ENCODE measurements at places on chromosomes 11 and 22.

GRCh38 chr22:44112191-44112590, 68.5 kb upstream of the PARVG start:
- DNase-seq = no peak

DNA sequence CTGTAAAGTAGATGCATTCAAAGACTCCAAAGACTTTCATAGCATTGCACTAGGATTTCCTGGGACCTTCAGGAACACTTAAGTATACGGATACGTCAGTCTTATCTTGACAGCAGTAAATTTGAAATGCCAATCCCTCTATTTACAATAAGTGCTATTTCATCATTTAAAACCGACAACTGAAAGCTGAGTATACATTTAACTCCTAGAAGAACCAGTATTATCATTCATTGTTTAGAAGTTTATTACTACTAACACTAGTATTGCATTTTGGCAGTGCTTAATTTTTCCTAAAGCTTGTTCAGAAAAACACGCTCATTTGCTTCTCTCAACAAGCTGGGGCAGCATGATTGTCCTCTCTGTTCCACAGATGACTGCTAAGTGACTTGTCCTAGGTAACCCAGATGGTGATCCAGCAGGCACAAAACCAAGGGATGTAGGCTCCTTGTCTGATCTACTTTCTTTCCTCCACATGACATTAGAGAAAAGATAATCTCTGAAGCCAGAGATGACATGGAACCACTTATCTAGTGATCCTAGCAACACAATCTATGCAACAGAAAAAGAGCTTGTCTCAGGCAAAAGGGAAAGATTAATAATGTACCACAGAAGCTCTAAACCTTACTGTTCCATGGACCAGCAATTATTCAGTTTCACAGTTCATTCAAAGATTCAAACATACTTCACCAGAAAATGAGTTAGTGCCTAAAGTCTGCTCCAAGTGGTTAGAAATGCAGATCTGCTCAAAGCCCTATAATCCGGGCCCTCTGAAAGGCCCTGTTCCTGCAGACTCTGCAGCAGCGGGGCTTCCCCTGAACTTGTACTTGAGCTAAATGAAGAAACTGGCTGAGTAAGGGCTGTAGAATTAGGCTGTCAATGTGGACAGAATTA, 5.2 kb downstream of the MAML2 start:
- no peak for DNase-seq

- no peak for DNase-seq
Observed at GRCh38 chr11:103881584-103881983, 154.9 kb upstream of the DDI1 start.

DNA sequence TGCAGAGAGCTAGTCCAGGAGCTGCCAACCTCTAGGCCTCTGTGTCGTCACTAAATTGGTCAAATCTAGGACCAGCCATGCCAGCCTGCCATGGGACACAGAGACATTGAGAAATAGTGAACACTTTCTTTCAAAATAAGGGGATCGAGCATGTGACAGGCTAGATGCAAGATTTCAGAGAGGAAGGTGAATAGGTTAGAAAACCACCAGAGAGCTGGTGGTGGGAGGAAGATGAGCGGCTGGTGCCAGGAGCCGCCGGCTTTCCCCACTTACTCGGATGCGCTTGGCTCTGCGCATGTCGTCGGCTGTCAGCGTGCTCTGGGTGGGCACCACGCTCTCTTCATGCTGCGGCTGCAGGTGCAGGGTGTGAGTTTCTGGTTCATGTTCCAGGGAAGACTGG, 35.4 kb upstream of the NFRKB start:
- DNase-seq = no peak

DNA sequence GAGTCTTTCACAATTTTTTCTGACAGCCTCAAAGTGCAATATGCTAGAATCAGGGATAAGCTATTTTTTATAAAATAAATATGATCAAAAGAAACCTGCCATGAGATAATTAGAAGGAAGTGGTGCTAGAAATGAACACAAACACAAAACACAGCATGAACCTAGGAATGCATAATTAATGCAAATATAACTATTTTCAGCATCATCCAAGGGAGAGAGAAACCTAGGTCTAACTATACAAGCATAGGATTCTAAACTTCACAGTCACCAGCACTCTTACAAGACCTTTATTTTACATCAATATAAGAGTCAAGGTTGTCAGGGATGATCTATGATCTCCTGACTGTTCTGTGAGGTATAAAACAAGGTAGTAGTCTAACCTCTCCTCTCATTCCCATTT, 29.2 kb downstream of the TTC28 start:
- no peak for DNase-seq

- DNase-seq = no peak
Observed at GRCh38 chr11:123356539-123356938, 73.5 kb upstream of the GRAMD1B start.

DNA sequence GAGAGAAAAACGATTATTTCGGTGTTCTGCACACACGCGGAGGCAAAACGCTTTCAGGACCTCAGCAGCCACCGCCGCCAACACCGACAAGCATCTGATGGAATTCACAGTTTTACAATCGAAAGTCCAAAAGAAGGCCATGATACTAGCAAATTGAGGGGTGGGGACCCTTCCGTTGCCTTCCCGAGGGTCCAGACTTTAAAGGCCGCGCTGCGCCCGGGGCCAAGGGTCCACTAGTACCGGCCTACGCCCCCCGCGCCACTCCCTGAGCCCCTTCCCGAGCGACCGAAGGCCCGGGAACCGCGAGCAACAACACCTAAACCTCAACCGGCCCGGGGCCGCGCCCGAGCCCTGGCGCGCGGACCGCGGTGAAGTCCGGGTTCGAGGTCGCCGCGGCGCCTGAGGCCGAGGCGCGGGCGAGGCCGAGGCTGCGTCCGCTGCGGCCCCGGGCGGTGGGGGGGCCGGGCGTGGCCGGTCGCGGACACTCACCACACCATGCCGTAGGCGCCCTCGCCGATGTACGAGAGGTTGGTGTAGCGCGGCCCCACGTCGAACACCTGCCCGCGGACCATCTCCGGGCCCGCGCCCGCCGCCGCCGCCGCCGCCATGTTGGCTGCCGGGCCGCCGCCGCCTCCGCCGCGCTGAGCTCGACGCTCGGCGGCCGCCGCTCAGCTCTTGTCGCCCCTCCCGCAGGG, 465 bp downstream of the MAPK1 start:
- DNase-seq = no peak

GRCh38 chr11:82724026-82724425, 9.6 kb downstream of the FAM181B start:
- DNase-seq = no peak

DNA sequence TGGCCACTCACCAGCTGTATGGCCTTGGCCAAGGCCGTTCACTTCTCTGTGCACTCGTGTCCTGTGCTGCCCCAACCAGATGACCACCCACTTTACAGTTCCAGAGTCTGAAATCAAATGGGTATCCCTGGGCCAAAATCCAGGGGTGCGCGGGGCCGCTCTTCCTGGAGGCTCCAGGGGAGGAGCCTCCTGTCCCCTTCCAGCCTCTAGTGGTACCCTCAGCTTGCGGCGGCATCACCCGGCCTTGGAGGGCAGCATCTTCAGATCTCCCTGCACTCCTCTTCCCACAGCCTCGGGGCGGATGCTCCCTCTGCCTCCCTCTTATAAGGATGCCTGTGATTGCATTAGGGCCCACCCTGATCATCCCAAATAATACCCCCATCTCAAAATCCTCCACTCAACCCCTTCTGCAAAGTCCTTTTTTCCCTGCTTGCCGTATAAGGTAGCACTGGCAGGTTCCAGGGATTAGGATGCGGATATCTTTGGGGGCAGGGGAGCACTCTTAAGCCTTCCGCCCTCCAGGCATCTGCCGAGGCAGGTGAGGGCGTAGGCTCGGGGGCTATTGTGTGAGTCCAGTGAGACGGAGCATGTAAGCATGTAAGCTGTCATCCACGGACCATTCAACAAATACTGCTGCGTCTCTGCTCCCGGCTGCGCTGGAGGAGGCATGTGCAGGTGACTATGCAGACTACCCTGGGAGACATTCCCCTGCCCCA, 24.4 kb upstream of the SHISAL1 start:
- no peak for DNase-seq

DNA sequence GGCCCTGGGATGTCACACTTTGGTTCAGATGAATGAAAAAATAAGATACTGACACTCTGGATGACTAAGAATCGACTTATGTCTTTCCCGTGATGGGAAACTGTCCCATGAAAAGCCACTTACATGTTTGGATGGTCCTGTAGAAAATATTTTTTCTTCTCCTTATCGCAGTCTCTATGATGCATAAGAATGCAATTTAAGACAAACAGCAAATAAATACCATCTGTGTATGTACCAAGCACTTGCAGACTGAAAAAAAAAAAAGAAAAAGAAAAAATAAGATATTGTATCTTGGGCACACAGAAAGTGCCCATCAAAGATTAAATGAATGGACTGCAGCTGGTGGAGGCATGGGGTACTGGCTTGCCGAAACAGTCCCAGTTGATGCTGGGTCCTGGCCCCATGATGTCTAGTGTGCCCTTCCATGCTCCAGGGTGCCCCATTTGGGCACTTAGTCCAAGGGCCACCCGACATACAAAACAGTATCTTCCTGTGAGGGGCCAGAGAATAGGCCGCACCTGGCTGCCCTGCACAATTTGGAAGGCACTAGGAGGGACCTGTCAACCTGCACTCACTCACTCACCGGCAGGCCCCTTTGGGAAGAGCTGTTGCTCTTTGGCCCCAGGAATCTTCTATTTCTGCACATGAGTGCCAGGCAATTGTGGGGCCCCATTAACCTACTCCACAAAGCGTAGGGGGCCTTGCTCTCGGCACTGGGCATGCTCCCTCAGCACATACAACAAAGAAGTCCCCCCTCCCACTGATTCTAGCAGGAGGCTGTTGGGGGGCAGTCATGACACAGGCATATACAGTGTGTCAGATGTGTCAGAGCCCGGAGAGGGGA, 2.5 kb upstream of the ZBED4 start:
- no peak for DNase-seq

DNA sequence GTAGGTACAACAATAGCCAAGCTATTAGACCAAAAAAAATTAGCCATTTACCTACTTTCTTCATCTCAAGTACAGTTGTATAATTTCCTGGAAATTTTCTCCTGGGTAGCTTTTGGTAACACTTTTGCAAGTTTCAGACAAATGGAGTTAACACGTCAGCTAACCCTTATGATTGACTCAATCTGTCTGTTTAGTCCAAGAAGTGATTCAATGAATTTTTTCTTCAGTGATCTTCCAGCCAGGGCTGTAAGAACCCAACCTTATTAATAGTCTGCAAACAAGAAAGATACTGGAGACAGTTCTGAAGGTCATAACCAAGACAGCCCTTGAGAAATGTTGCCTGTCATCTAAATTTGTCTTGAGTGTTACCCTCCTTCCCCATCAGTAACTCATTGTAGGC, 30.1 kb upstream of the FIBIN start:
- no peak for DNase-seq

GRCh38 chr11:62266558-62266957, 3.4 kb upstream of the SCGB2A2 start:
- no peak for DNase-seq

DNA sequence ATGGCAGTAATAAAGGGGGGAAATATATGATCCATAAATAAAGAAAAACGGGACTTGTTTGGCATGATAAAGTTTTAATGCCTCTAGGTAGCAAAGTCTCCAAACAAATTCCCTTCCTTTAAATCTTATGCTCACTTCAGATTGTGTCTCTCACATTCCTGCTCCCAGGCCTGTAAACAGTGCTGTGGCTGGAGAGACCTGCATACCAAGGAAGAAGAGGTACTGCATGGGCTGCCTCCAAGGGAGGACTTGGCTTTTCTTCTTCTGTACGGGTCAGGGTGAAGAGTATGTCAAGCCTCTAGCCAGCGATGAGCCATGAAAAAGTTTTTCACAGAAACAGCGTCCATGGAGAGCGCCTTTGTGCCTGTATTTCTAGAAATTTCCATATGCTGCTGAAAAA, 161.8 kb downstream of the KIRREL3 start:
- DNase-seq = no peak

DNA sequence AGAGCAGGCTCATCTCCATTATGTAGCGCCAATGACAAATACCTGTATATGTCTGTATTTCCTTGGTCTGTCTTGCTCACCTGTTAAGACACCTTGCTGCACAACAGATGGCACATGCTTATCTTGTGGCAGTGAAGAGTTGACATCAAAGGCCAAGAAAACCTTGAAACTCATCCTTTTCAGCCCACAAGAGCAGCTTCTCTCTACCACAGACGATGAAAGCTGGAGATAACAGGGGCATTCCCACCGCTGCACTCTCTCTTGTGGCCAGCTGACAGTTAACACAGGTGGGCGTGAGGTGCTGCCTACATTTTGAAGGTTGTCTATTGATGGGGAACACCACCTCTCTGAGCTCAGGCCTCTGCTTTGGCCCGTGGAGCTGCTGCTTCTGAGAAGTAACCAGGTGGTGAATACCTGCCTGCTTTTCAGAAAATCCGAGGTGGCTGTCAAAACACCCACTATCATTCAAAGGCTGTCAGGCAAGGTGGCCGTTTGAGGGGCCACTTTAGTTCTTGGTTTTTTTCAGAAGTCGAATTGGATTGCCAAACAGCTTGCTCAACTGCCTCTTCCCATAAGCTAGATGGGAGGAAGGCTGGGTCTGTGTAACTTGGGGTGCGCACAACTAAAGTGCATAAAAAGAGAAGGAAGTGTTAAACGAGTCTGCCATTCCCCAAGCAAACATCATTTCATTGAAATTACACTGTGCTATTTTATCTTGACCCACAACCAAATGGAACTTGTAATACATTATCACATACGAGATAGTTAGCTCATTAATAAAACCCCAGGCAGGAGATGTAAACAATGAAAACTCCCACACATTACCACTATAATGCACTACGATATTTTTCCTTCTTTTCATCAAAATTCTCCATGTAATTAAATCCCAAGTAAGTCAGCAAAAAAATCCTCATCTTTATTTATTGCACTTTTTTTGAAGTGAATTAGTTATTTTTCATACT, 87.1 kb upstream of the RAG2 start:
- DNase-seq = no peak

DNA sequence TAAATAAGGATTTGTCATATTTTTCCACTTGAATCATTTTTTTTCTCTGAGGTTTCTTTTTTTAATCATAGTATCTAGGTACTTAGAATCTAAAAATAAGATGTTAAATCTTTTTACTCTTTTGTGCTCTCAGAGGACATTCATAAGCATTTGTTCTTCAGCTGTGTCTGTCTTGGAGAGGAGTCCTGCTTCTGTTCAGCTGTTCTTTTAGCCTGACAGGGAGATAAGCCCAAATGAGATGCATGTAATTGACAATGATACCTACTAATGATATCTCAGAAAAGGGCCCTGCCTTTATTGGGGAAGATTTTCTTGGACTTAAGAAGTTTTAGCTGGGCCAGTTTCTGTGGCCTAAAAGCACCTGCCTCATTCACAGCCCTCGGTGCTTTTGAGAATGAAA, 156.9 kb downstream of the NCAM1 start:
- DNase-seq = no peak

GRCh38 chr11:123137431-123138224, 57.4 kb downstream of the CLMP start:
- no peak for DNase-seq

- DNase-seq = no peak
Observed at GRCh38 chr11:126423743-126424142, 68.3 kb downstream of the ST3GAL4 start.

DNA sequence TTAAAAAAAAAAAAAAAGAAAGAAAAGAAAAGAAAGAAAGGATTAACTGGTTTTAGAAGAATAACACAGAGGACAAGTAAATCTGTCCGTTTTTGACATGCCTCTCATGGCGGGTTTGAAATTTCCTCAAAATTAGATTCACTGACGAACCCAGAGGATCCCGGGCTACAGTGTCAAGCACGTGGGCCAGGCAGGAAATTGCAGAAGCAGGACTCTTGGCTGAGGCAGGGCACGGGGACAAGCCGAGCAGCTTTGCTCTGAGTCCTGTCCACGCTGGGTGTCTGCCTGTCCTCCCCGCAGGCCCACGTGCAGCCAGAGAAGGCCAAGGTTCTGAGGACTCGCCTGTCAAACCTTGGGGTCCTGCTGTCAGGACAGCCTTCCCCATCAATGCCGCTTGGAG, 24.7 kb downstream of the GAL start:
- no peak for DNase-seq

All from GM19239 (cell line).